KG1 (cell line): ENCODE measurements at places on chromosomes 6 and 20.
A peak's percentile ranks its signal among the peaks of the same experiment; 100 is the strongest.

GRCh38 chr20:52649727-52650126 lies 322.4 kb upstream of the TSHZ2 start:
- no peak for DNase-seq

- no peak for DNase-seq
Measured at GRCh38 chr6:82013561-82014530, 233.7 kb downstream of the IBTK start.

DNA sequence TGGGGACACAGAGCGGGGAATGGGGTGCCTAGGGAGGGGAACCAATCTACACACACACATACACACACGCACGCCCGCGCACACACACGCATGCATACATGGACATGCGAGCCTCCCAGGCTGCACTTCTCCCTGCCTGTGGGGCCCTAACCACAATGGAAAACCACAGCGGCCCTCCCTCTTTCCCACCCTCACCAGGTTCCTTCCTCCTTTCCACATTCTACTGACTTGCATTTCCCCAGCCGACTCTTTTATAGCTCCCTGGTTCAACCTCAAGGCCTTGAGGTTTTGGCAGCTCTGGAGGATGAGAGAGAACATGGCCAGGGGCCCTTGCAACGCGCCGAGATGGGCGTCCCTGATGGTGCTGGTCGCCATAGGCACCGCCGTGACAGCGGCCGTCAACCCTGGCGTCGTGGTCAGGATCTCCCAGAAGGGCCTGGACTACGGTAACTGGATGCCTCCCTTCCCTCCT lies at the start of gene BPI:
Gene BPI, plus strand, starts transcription at position 249 of the 472 bp plus-strand sequence. Its CDS starts 68 bp downstream, at position 317.
- DNase-seq: peak; percentile 48

DNA sequence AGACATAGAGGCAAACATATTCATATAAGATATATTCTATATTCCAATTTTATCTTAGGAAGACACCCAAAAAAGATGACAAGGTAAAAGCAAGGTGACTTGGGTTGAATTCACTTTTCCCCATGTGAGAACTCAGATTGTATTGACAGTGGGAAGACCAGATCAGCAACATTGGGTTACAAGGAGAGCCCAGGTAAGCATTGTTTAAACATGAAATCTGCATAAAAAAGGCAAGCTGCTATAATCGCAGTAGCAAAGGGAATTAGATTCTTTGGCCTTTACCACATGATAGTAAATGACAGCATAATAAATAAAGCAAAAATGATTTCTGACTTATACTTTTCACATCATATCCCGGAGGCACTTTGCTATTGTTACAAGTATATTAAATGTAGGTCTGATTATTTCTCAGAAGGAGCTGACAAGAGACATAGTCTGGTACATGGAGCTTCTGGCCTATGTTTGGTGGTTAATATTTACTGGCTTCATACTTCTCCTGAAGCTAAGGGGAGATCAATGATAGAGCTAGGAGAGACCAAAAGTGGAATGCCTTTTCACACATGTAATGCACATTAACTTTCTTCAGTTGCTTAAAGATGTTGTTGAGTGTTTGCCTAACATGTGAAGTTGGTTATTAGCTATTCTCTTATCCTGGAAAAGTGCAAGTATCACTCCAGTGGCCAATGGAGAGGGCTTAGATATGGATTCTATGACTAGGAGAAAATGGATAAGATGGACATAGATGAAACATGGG lies 53.1 kb upstream of the EEF1E1 start:
- DNase-seq: no peak

DNA sequence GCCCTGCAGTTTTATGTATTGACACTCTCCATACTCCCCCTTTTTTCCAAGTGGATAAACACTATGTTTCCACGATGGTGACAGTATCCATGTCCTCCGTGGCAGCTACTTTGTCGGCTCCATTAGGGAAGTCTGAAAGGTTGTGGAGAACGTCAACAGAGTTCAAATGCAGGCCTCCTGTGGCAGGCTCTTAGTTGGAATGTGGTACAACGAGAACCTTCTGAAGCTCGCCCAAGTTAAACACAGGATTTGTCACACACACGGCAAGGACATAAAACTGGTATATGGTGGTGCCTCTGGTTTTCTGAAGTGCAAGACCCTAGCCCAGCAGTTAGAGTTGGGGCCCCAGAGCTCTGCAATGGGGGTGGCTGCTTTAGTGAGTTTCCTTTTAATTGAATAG lies 187.0 kb upstream of the TAB2 start:
- no peak for DNase-seq

DNA sequence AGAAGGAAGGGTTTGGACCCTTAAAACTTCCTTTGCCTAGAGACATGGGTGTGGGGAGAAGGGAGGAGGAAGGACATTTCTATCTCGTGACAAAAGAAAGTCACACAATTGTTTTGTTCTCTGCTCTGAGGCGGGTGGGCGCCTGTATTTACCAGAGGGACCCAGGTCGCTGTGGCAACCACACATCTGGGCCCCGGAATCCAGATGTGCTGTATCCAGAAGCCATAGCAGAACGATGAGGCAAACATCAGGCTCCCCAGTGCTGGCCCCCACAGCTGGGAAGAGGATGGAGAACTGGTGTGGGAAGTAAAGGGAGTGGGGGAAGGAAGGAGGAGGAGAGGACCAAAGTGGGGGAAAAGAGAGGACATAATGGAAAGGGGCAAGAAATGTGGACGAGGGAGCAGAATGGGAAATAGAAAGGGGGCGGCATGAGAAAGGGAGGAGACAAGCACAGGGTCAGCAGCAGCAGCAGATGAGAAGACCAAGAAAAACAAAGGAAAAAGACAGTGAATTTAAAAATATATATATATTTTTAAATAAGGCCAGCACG lies 3.4 kb upstream of the TNXB start:
- DNase-seq: no peak

DNA sequence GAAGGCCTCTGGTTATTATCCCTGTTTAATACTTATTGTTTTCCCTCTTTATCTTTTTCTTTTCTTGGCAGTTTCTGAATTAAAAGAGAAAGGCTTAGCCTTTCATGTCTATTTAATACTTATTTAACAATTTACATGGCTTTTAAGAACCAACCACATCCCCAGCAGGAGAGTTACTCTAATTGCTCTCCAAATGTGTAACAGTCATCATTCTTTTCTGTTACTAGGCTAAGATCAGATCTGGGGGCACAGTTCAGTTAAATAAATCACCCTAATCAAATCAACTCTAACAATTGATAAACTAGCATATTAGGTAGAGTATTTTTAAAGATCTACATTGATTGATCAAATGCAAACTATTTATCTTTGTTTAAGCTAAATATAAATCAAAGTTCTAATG lies 54.1 kb upstream of the NT5E start:
- DNase-seq: no peak

- no peak for DNase-seq
Measured at GRCh38 chr20:49641683-49642656, 71.7 kb downstream of the B4GALT5 start.

- no peak for DNase-seq
Measured at GRCh38 chr20:21232546-21233280, 70.4 kb upstream of the XRN2 start.

GRCh38 chr20:709423-709822 lies 33.8 kb upstream of the SCRT2 start:
- no peak for DNase-seq

GRCh38 chr6:7424967-7425807 lies 35.6 kb downstream of the RIOK1 start:
- DNase-seq: no peak

- DNase-seq: no peak
Measured at GRCh38 chr20:32960222-32960518, 44.1 kb downstream of the SUN5 start.

DNA sequence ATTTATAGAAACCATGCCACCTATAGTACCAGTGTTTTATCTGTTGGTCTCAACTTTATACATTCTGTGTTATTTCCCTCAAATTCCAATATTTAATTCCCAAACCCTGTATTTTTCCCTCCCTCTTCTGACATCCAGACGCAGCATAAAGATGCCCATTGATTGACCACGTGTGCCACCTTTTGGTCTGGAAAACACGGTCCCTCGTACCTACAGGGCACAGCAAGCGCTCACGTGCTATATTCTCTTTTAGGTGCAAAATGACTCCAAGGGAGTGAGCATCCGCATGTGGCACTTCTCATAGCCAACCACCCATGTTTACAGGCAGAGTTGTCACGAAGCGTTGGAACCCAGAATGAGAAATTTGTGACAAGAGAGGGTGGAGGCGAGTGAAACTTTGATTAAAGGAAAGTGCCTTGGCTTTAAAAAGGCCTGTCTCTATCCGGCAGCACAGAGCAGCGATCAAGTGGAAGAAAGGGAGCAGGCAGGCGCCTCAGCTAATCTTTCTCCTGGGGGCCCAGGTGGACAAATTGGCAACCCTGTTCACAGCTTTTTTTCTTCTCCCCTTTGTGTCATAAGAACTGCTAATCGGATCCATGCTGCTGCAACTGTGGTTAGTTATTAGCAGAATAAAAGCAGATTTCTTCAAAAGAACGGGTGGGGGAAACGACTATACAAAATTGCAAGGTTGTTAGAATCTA lies 225.9 kb downstream of the TMEM242 start:
- DNase-seq: no peak

GRCh38 chr6:74814440-74814839 lies 391.4 kb downstream of the COL12A1 start:
- no peak for DNase-seq

DNA sequence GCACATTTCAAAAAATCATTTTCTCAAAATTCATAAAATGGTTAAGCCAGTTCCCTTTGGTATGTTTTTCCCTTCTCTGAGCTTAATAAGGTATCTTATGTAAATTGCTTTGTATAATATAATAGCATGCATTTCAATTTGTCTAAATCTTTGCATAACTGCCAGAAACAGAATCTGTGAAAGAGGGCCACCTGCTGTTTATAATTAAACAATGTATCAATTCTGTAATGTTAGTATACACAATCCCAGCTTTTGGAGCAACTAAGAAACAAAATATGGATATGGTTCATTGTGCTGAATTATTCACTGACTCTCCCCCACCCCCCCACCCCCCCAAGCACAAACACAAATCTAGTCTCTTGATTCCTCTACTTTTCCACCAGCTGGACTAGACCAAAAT lies 54.8 kb downstream of the GPX5 start:
- DNase-seq: no peak

DNA sequence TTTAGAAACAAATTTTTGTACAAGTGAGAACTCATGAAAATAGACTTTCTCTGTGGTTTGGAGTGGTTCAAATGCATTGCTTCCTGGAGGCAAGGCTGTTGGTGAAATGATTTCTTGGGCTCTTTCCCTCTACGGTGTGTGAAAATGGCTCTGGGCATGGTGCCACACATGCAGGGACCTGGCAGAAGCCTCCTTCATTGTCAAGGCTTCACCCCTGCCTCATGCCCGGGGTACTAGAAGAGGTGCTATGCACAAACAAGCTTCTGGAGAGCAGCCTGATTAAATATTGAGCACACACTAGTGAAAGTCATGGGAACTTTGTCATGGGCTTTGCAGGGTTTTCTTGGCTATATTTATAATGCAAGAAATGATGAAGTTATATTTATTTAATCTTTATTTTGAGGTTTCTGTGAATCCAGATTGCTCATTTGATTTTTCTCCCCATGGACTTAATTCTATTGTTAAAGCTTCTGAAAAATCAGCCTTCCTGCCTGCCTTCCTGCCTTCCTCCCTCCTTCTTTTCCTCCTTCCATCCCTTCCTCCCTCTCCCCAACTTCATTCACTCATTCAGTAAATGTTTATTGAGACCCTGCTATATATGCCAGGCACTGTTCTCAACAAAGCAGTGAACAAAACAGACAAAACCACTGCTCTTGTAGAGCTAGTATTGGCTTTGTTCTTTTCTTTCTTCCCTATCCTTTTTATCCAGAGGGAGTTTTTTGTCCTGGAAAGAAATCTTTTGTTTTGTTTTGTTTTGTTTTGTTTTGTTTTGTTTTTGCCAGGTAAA lies 21.0 kb downstream of the C6orf89 start:
- no peak for DNase-seq

GRCh38 chr20:64223526-64224067 lies 32.0 kb upstream of the PCMTD2 start:
- DNase-seq: no peak

- no peak for DNase-seq
Measured at GRCh38 chr6:124197148-124197547, 393.5 kb downstream of the NKAIN2 start.

DNA sequence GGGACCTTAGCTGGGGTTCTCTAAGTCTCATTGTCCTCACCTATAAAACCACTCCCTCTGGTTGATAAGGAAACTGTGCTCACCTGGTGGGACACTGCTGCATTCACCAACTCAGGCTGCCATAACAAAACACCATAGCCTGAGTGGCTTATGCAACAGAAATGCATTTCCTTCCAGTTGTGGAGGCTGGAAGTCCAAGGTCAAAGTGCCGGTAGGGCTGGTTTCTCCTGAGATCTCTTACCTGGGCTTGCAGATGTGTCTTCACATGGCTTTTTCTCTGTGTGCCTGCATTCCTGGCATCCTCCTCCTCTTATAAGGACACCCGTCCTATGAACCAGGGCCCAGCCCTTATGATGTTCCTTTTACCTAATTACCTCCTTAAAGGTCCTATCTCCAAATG lies 60.0 kb upstream of the SLC32A1 start:
- no peak for DNase-seq

DNA sequence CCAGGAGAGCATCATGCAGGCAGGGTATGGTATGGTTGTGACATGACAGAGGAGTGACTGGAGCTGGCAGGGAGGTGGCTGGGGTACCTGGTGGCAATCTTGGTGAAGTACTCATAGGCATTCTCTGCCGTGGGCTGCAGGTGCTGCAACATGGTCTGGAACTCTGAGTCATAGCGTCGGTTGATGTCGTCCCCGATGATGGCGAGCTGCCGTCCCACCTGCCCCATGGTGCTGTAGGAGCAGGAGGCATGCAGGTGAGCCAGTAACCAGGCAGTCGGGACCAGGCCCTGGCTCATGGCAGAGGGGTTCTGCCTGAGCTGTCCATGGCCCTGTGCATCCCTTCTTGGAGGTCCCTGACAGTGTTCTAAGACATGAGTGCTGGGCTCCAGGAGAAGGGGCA lies 4.9 kb downstream of the BAK1 start:
- no peak for DNase-seq

DNA sequence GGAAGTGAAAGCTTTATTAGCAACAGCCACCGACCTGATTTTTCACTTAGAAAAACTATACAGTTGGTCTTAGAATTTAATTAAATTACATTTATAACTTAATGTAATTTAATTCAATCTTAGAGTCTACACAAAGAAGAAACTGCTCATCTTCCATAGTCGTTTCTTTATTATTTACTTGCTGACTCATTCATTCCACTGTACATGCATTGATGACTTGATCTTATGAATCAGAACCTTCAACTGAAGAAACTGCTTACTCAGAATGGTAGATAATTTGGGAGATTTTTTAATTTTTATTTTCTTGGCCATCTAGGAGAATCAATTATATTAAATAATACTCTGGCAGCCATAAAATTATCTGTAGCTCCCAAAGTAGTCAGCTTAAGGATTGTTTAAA lies 1021.6 kb upstream of the FLRT3 start:
- no peak for DNase-seq

- DNase-seq: no peak
Measured at GRCh38 chr20:59017493-59018231, 1.6 kb upstream of the TUBB1 start.

- no peak for DNase-seq
Measured at GRCh38 chr6:56349194-56349593, 101.8 kb upstream of the COL21A1 start.
